ENCODE measurements at places on chromosomes 5 and 9. TPM values are rescaled to one million over a fixed set of nuclear protein-coding genes. Genes with fewer than 3 reads are reported as not detected.

The PRR7 gene
- total RNA-seq = 2.1 TPM

The WDR36 gene
- total RNA-seq = 25.0 TPM

- H3K4me3 ChIP-seq = no peak overlapping the region
- H3K27me3 ChIP-seq = no peaks in the 10 kb centered on the region
- H3K27ac ChIP-seq = no peak overlapping the region
- no peak for DNase-seq
- H3K36me3 ChIP-seq = no peaks in the 10 kb centered on the region
- H3K4me1 ChIP-seq = no peaks in the 10 kb centered on the region
Measured at GRCh38 chr5:3778945-3779344, 183.3 kb downstream of the IRX1 start.

- H3K36me3 ChIP-seq = no peaks in the 10 kb centered on the region
- H3K27me3 ChIP-seq = peaks cover 17% of the 10 kb centered on the region
- H3K4me3 ChIP-seq = no peak overlapping the region
- H3K4me1 ChIP-seq = no peaks in the 10 kb centered on the region
- no peak overlapping the region for H3K27ac ChIP-seq
- no peak for DNase-seq
Measured at GRCh38 chr5:48192-48591, 43.8 kb upstream of the PLEKHG4B start.

GRCh38 chr9:98994172-98995058, 50.7 kb downstream of the COL15A1 start:
- no peak for DNase-seq
- no peaks in the 10 kb centered on the region for H3K27me3 ChIP-seq
- H3K4me1 ChIP-seq = peaks cover 25% of the 10 kb centered on the region
- no peak overlapping the region for H3K4me3 ChIP-seq
- no peak overlapping the region for H3K27ac ChIP-seq

DNA sequence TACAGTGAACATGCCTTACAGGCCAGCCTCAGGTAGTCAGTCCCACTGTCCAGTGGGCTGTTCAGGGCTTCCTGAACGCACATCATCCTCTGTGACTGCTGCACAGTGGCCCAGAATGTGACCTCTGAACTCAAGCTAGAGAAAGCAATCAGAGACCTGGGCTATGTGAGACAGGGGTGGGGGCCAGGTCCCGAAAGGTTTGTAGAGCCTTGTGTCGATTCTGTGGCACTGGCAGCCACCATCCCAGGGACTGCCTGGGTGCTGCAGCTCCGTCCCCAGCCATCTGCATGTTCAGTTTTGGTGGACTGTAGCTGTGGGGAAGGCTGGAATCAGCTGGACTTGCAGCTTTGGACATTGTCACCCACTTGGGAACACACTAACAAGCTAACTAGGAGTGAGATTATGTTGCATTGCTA, 47.7 kb downstream of the MVB12B start:
- no peak for DNase-seq
- no peaks in the 10 kb centered on the region for H3K36me3 ChIP-seq
- H3K27me3 ChIP-seq = no peaks in the 10 kb centered on the region
- peaks cover 44% of the 10 kb centered on the region for H3K4me1 ChIP-seq
- H3K4me3 ChIP-seq = no peak overlapping the region

All from upper lobe of right lung (tissue), 1 donor.